ENCODE measurements at places on chromosomes 12 and 14.
A peak's percentile ranks its signal among the peaks of the same experiment; 100 is the strongest.

- no peak for DNase-seq
Observed at GRCh38 chr14:60553808-60554207, 44.9 kb downstream of the SIX6 start.

DNA sequence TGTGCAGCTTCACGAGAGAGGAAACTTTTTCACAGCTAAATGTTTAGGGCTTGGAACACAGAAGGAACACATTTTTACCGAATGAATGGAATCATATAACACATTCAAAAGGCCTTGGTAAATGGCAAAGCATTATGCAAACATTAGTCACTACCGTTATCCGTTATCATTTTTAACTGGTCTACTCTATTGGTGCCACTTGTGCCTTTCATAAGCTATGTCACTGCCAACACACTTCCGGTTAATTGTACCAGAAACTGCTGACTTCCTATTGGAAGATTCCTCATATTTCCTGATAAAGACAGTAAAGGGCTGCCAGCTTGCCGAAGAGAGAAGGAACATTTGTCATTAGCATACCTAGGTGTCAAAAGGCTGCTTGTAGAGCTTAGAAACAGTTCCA is 169.2 kb downstream of the APAF1 start:
- DNase-seq = no peak

- DNase-seq = no peak
Observed at GRCh38 chr12:65938807-65939206, 114.5 kb downstream of the HMGA2 start.

- no peak for DNase-seq
Observed at GRCh38 chr12:128684352-128684751, 139.4 kb downstream of the SLC15A4 start.

DNA sequence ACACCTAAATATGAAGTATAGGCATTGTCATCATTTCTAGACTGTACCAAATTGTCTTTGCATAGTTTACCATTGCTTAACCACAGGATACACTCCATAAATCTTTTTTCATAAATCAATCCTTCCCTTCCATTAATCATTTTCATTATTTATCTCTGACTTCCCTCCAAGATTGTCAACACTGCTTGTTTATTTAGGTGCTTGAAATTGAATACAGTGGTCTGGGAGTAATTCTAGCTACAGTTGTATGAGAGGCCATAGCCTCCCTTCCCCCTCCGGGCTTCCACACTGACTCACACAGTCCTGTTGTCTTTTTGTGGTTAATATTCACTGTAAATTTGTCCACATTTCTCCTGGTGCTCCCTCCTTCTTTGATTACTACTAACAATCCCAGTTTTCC is 114.2 kb upstream of the ARID2 start:
- no peak for DNase-seq

- DNase-seq = no peak
Observed at GRCh38 chr12:109491671-109492070, 14.2 kb downstream of the UBE3B start.

DNA sequence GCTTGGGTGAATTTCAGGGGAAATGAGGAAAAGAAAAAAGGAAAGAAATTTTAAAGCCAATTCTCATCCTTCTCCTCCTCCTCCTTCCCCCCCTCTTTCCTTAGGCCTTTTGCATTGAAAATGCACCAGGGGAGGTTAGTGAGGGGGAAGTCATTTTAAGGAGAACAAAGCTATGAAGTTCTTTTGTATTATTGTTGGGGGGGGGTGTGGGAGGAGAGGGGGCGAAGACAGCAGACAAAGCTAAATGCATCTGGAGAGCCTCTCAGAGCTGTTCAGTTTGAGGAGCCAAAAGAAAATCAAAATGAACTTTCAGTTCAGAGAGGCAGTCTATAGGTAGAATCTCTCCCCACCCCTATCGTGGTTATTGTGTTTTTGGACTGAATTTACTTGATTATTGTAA is 1.9 kb downstream of the HOXC4 start:
- DNase-seq = no peak

DNA sequence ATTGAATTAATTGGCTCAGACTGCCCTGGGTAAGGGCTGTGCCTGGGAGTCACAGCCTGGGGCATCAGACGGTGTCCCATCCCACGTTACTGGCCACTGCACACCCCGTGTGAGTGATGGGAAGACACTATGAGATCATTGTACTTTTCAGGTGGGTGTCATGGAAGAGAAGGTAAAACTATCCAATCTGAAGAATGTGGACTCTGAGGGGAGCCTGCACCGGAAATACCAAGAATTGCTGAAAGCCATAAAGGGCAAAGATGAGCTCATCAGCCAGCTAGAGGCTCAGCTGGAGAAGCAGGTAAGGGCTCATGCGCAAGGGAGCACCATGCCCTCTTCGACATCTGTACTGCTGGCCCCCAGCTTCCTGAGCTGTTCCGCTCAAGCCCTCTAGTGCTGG is 24.0 kb downstream of the PLEKHH1 start:
- no peak for DNase-seq

DNA sequence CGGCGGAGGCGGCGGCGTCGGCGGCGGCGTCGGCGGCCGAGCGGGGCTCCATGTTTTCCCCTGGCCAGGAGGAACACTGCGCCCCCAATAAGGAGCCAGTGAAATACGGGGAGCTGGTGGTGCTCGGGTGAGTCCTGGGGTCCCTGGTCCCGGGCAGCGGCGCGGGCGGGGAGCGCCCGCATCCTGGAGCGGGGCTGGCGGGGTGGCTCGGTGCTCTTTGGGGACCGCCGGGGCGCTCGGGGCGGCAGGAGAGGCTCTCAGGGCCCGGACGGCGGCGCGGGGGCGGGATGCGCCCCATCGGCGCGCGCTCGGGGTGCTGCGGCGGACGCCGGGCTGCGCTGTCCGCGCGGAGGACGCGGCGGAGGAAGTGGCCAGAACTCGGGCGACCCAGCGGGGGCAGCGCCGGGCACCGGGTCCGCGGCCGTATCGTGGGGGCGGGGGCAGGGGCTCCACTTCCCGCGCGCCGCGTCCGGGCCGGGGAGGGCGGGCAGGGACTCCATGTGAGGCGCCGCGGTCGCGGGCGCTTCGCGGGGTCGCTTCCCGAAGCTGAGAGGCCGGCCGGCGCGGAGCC is 485 bp downstream of the PELI2 start:
- no peak for DNase-seq

GRCh38 chr12:48800971-48801370 is 12.1 kb upstream of the ADCY6 start:
- DNase-seq = no peak

- no peak for DNase-seq
Observed at GRCh38 chr14:75533791-75534555, 11.7 kb downstream of the BATF start.

DNA sequence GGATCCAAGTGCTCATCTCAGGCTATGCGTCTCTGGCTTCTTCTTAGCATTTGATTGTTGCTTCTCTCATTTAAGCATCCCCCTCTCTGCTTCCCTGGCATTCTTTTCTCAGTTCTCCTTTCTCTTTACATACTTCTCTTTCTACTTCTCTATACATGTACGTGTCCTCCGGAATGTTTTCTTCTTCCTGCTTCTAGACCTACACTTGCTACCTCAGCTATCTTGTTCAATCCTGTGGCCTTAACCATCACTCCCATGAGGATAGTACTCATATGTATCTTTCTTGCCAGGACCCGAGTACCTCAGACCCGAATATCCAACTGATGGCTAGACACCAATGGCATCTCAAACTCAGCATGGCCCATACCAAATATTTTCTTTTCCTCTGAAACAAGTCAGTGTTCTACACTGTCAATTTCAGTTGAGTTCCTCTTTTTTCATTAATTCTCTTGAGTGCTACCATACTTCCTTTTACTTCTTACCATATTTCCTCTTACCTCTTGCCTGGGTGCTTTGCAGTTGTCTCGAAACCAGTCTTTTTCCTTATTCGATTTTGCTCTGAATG is 115.1 kb upstream of the SLC38A2 start:
- no peak for DNase-seq

DNA sequence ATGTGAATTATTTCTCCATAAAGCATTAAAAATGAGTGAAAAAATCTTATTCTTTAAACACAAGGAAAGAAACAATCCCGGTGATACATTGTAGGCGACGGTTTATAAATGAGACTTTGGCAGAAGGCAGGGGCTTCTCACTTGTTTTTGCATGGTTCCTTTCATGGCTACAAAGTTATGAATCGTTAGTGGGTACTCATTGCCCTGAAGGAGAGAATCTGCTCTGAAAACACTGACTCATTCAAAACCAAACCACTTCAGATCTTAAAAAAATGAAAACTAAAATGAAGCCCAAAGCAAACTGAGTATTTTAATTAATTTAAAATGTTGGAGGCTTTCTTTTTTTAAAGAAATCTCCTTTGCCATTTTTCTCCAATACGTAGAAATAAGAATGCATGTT is 41.4 kb upstream of the AMIGO2 start:
- DNase-seq = no peak

GRCh38 chr14:56195704-56196103 is 77.5 kb downstream of the PELI2 start:
- DNase-seq = peak; percentile 43

- no peak for DNase-seq
Observed at GRCh38 chr12:39581592-39581991, 38.0 kb downstream of the ABCD2 start.

- no peak for DNase-seq
Observed at GRCh38 chr12:116542345-116542956, 16.7 kb upstream of the MAP1LC3B2 start.

GRCh38 chr14:53893374-53893773 is 63.3 kb downstream of the BMP4 start:
- no peak for DNase-seq

GRCh38 chr14:34235643-34236300 is 226.3 kb downstream of the SPTSSA start:
- DNase-seq = no peak

- DNase-seq = no peak
Observed at GRCh38 chr12:56804684-56805083, 41.6 kb downstream of the HSD17B6 start.

GRCh38 chr14:55238019-55238680 is 33.1 kb upstream of the FBXO34 start:
- DNase-seq = no peak

- peak; percentile 45 for DNase-seq
Observed at GRCh38 chr12:30806989-30807694, 52.4 kb upstream of the CAPRIN2 start.

DNA sequence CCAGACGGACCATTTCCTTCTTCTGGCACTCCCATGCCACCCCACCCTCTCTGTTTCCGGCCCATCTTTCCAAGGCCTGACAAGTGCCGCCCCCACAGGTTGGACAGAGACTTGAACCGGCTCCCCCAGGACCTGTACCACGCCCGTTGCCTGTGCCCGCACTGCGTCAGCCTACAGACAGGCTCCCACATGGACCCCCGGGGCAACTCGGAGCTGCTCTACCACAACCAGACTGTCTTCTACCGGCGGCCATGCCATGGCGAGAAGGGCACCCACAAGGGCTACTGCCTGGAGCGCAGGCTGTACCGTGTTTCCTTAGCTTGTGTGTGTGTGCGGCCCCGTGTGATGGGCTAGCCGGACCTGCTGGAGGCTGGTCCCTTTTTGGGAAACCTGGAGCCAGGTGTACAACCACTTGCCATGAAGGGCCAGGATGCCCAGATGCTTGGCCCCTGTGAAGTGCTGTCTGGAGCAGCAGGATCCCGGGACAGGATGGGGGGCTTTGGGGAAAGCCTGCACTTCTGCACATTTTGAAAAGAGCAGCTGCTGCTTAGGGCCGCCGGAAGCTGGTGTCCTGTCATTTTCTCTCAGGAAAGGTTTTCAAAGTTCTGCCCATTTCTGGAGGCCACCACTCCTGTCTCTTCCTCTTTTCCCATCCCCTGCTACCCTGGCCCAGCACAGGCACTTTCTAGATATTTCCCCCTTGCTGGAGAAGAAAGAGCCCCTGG is 1.2 kb upstream of the CMTM5 start:
- no peak for DNase-seq

- DNase-seq = no peak
Observed at GRCh38 chr12:128859311-128859710, 6.0 kb downstream of the GLT1D1 start.

DNA sequence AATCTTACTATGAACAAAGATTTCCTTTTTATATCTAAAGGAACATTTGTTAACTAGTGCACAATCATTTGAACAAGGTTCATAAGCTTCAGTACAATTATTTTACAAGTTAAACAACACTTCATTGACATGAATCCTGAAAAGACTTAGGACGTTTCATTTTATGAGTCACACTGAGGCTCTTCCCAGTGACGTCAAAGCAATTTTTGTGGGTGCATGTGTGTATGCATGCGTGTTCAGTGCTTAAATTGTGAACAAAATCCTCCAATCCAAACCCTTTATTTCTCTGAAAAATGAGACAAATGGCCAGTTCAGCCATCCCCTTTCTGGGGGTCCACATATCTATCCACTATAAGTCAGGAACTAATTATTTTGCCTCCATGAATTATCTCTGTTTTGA is 2.9 kb downstream of the LMNTD1 start:
- DNase-seq = no peak

DNA sequence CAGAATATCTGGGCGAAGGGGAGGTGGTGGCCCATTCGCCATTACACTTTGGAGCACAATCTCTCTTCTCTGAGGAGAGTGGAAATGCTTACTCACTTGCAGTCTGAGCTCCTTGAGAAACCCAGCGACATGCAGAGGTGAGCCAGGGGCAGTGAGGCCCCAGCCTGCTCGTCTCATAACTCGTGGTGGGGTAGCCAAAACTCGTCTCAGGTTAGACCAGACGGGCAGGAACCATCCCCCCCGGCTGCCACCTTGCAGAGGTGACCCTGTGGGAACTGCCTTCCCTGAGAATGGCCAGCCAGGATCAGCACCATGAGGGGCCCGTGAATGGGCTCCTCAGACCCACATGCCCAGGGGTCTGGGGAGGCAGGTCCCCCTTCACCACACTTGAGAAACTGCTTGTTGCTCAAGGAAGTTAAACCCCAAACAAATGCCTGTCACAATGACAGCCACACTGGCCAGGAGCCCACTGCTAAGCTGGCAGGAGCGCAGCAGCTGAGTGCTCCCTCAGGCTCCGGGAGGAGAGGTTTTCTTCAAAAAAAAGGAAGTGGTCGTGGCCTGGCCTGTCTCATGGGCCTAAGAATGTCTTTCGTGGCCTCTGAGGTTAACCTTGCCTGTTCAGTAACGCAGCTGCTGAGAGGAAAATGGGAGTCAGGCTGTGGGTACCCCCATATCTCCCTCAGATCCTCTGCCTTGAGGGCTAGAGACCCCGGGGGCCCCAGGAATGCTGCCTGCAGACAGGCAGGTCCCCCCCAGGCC is 9.2 kb upstream of the ALDH2 start:
- DNase-seq = no peak

DNA sequence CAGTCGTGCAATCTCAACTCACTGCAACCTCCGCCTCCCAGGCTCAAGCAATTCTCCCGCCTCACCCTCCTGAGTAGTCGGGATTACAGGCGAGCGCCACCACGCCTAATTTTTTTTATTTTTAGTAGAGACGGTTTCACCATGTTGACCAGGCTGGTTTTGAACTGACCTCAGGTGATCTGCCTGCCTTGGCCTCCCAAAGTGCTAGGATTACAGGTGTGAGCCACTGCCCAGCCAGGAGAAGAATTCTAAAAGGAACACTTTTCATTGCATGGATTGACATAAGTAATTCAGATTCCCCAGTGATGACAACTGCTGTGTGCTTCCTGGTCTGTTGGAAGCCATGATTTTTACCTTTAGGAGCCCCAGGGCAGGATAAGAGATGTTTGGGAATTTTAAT is 22.1 kb downstream of the DMAC2L start:
- DNase-seq = no peak

- no peak for DNase-seq
Observed at GRCh38 chr14:37697489-37698121, 102.2 kb downstream of the TTC6 start.
